ENCODE measurements at places on chromosomes 6 and 20.

GRCh38 chr6:2651536-2651935, 99.2 kb downstream of the MYLK4 start:
- no peak for DNase-seq

DNA sequence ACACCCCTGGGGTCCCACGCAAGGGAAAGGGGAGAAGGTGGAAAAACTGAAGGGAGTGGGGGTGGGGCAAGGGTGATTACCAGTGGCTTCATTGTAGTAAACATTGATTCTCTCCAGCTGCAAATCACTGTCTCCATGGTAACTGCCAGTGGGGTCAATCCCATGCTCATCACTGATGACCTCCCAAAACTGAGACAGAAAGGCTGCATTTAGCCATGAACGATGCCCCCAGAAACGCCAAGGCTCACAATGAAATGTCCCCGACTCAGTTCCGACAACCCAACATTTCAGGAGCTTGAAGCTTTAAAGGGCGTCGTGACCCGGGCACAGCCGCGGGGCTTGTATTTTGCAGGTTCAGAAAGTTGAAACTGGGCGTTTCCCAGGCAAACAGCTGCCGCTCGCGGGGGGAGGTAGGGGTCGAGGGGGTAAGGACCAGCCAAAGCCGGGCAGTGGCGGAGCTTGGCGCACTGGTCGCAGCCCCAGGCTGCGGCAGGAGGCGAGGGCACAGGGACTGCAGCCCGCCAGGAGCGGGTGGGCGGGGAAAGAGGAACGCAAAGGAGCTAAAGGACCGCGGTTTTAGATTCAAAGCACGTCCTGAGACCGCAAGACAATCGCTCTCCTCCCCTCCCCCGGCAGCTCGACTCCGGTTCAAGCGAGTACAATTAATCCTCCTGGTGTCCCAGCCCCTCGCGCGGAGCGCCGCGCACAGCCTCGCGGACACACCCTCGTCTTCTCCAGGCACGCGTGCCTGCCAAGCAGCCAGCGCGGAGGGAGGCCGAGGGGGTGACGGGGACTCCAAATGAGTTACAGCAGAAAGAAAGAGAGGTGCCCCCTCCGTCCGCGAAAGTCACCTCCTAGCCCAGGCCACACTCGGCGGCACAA, 731 bp downstream of the TUBB2B start:
- DNase-seq, result no peak

GRCh38 chr6:136341967-136342366, 52.3 kb upstream of the BCLAF1 start:
- no peak for DNase-seq

GRCh38 chr20:24734139-24734538, 214.9 kb upstream of the CST7 start:
- no peak for DNase-seq

- no peak for DNase-seq
Observed at GRCh38 chr6:14674867-14675648, 557.5 kb downstream of the CD83 start.

DNA sequence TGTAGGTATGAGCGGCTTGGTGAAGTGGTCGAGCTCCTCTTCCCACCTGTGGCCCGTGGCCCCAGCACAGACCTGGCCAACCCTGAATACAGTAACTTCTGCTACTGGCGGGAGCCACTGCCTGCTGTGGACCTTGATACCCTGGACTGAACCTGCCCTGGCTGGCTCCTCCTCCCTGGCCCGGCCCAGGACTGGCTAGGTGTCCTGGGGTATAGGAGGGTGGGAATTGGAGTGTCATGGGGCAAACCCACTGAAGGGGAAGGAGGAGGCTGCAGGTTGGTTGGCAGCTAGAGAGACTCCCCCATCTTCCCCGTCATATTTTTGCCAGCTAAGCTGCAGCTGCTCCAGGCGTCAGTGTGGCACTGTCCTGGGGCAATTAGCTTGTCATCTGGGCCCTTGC, 7.9 kb downstream of the EMILIN3 start:
- DNase-seq, result no peak

GRCh38 chr6:49497304-49497703, 2.4 kb upstream of the GLYATL3 start:
- DNase-seq, result no peak

GRCh38 chr6:15089569-15090144, 156.2 kb upstream of the JARID2 start:
- DNase-seq, result no peak

GRCh38 chr6:99397287-99397686, 3.3 kb upstream of the COQ3 start:
- DNase-seq, result no peak

GRCh38 chr6:21753241-21754108, 159.9 kb downstream of the SOX4 start:
- DNase-seq, result no peak

DNA sequence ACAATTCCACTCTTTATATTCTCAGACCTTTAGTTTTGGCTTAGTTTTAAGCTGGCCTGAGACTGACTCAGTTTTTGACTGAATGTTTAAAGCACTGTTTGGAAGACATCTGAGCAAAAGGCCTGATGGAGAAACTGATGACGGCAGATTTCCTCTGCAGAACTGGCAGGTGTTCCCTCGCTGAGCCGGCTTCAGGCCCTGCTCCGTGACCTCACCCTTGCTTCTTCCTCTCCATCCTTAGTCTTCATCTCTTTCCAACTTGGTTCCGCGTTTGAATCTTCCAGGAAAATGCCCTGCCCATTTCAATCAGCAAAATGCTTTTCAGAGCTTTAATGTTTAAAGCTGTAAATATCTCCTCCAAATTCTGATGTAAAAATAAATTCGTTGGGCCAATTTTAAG, 6.6 kb downstream of the NKX2-4 start:
- DNase-seq, result no peak

GRCh38 chr20:1810926-1811620, 84.1 kb upstream of the SIRPA start:
- DNase-seq, result no peak

- DNase-seq, result no peak
Observed at GRCh38 chr6:125570526-125570925, 178.9 kb upstream of the HEY2 start.

- no peak for DNase-seq
Observed at GRCh38 chr6:87561017-87561416, 28.8 kb downstream of the RARS2 start.

DNA sequence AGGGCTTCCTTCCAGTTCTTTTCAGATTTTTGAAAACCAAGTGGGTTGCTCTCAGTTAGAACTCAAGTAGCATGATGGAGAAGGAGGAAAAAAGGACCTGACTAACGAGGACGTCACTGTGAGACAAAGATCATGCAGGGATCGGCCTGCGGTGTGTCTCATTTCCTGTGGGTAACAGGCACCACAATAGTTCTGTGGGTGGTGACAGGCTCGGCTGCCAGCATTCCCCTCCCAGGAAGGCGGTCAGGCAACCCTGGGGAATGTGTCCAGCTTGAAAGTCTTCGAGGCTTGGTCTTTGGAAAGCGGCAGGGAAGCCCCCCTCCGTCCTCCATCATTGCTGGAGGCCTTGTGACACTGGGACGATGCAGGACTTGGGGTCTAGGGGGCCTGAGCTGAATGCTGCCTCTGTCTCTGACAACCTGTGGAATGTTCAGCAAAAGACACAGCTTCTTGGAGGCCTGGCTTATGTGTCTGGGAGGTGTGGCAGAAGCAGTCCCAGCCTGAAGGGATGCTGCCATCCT, 121.0 kb downstream of the BCAS1 start:
- peak; percentile 40 for DNase-seq

DNA sequence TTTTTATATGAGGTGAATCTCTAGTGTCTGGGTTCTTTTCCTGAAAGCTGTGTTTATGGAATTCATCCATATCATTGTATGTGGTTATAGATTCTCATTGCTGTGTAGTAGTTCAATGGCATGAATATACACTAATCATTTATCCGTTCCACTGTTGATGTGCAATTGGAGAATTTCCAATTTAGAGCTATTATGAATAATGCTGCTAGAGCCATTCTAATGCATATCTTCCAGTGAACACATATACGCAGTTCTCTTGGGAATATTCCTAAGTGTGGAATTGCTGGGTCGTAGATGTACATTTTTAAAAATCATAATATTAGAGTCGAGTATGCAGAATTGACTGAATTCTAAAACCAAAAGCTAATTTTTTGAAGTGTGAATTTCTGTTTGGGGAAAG, 327.5 kb upstream of the JAG1 start:
- DNase-seq, result no peak

DNA sequence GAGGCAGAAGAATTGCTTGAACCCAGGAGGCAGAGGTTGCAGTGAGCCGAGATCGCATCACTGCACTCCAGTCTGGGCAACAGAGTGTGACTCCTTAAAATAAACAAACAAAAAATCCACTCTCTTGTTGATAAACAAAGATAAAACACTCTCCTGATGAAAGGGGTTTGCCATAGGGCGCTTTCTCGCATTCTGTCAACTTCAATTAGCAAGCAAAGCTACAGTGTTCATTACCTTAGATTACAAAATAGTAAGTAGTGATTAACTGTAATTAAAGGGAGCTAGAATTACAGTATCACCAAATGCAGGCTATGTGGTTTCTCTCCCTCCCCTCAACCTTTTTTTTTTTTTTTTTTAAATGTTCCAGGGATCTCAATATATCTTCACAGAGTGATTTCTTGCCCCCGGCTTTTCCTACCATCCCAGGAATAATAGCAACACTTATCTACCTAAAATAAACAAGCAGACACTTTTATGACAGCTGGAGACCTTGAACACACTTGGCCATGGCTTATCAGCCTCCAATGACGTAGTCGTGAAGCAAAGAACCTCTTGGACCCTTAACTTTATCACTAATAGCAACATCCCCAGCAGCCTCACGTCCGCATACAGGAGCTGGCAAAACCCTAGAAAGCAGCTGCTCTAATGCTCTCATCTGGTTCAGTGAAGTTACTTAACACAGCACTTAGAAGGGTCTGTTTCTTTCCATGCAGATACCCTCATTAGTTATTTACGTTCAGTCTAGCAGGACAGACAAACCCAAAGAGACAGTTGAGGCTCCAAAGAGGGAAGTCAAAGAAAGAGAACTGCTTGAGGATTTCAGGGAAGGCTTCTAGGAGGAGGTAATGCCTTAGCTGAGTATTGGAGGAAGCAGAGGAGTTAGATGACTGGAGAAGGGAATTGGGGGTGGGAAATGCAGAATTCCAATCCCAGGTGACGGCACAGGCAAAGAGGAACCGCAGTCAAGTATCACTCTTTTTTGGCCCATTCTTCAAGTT, 37.9 kb upstream of the NEDD9 start:
- DNase-seq, result no peak

- no peak for DNase-seq
Observed at GRCh38 chr6:32685603-32686002, 19.1 kb upstream of the HLA-DQB1 start.

DNA sequence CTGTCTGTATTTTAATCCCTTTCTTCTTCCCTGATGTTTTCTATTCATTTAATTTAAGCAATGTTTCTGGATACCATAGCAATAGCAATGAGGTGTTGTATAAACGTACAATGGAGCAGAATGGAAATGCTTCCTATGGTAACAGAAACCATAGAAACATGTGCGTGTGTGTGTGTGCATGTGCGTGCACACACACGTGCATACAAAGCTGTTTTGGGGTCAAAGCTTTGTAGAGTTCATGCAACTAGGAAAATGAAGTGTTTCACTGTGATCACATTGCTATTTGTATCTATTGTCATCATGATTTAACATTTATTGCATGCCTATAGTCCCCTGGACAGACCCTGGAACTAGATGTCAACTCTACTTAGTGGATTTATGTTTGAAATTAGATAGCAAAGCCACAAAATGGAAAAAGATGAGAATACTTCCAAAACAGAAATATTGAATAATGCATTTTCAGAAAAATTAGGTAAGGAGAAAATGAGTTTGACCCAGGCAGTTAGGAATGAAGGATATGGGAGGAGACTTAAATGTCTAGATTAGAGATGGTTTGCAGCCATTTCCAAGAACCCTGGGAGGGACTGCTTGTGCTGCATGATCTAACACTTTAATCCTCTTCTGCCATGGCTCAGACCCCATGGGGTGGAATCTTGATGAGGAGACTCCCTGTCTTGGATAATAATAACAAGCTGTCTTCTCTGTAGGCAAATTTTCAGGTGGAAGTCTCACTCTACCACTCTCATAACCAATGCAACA, 124.4 kb downstream of the TRMT11 start:
- no peak for DNase-seq

- no peak for DNase-seq
Observed at GRCh38 chr6:138803861-138804260, 8.0 kb downstream of the ECT2L start.

DNA sequence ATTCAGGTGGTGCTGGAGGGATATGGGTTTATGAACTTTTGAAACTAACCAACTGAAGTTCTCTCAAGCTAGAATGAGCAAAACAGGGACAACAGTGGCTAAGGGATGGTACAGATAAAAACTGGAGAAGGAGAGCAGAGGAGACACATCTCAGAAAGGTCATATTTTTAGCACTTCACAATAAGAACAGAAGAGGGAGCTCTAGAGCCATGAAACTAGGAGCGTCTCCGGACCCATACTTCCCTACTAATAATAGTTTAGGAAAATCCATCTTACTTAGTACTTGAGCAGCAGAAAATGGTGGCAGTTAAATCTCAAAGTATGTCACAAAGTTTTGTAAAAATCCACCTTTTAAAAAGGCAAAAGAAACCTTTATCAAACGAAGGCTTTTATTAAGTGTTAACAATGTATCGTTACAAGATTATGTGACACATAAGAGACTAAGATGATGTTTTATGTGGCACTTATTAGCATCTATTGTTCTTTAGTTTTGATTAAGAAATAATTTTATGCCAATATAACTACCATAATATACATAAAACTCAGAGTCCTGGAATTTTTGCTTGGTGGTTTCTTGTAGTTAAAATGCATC, 278.6 kb downstream of the TBC1D32 start:
- no peak for DNase-seq

- no peak for DNase-seq
Observed at GRCh38 chr20:22723659-22724058, 139.3 kb upstream of the FOXA2 start.

DNA sequence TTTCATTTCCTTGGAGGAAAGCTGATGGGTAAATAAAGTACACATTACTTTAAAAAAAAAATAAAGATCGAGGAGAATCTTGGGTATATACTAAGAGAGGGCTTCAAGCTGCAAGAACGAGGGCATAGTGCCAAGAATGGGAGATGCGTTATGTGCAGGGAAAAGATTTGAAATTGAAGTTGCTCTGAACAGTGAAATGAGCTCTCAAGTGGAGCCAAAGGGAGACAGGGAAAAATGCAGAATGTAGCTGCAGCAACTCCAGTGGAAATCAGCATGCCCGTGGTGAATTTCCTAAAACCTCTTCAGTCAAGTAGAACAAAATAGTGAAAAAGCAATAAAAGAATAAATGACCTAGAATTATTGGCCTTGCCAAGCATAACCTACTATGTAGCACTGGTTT, 11.4 kb upstream of the COL9A1 start:
- DNase-seq, result no peak

GRCh38 chr6:122798099-122798641, 9.1 kb downstream of the SMPDL3A start:
- no peak for DNase-seq

DNA sequence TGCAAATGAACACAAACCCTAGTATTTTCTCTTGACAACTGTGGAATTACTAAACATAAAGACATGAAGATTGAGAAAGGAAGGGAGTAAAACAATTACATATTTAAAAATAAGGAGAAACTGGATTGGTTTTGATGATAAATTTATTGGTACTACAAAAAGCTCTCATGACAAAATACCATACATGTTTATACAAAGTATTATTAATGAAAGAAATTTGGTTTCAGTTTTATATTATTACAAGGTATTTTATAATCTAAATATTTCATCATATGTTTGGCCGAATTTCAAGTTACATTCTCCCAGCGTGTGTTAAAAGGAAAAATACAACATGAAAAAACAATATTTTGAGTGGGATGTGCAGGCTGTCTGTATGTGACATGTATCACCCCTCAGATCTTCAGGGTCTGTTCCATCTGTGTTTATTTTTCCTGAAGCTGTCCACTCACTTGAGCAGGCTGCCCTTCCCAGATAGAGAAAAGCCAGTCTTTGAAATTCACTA, 568.4 kb downstream of the NKAIN2 start:
- DNase-seq, result no peak

Measured in tibial artery (tissue), 4 donors.